ENCODE measurements at places on chromosomes 2 and 18.

DNA sequence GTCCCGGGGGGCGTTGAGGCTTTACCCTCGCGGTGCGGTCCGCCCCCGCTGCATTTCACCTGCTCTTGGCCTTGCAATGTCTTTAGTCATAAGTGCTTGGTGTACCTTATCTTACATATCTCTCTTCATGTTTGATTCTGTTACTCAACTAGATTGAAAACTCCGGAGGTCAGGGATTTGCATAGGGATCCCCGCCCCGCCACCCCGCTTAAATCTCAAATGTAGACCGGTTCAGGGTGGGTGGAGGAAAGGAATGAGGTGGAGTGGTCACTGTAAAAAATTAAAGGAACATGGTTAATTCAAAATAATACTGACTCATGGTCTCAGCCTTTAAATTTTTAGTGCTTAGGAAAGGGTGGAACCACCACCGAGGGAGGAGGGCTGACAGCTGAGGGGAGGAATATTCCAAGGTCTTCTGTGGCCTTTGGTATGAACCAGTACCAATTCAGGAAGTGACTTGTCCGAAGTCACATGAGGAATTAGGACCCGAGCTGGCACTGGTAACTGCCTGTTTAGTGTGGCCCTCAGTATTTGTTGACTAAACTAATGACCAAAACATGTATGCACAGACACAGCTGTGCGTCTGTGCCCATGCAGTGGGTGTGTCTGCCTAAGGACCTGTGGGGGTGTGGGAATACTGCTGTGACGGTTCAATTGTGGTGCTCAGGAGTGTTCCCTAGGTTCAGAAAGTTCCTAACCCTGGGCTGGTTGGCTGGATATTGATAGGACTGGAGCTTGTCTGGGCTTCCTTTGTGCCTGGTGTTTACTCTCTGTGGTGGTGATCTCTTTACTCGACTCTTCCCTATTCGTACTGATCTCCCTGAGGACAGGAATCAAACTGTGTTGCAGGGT, 1.0 kb downstream of the PLEKHB2 start:
- no peak for DNase-seq

- DNase-seq, result no peak
Observed at GRCh38 chr2:1866402-1867111, 122.2 kb upstream of the PXDN start.

GRCh38 chr2:70854411-70854810, 18.8 kb upstream of the CD207 start:
- DNase-seq, result no peak

- no peak for DNase-seq
Observed at GRCh38 chr2:169110916-169111315, 41.6 kb downstream of the DHRS9 start.

DNA sequence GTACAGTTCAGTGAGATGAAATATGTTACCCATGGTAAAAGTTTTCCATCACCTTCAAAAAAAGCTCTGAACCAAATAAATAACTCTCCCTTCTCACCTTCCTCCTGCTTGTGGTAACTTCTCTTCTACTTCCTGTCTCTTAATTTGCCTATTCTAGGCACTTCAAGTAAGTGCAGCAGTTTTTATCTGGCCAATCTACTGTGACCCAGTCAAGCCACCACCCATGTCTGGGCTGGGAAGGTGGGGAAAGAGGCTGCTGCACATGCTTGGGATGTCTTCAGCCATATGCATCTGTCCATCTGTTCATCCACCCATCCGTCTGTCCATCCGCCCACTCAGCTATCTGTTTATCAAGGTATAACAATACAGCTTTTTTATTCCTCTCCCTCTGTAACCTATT, 31.6 kb downstream of the ZNF532 start:
- DNase-seq, result no peak

GRCh38 chr2:41720331-41721251, 327.2 kb upstream of the PKDCC start:
- no peak for DNase-seq

DNA sequence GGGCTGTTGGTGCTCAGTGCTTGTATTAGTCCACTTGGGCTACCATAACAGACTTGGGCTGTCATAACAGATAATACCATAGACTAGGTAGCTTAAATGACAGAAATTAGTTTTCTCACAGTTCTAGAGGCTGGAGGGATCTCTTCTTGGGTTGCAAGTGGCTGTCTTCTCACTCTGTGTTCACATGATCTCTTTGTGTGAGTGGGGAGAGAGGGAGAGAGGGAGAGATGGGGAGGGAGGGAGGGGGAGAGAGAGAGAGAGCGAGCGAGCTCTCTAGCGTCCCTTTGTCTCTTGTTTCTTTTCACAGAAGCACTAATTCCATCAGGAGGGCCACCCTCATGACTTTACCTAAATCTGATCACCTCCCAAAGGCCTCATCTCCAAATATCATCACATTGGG, 4.5 kb upstream of the XRCC5 start:
- no peak for DNase-seq

Data from activated T-helper 1 cell treated with Interleukin-2 at 50 U/mL for 16 hours (primary cell).